ENCODE measurements at places on chromosomes 11 and 22.

DNA sequence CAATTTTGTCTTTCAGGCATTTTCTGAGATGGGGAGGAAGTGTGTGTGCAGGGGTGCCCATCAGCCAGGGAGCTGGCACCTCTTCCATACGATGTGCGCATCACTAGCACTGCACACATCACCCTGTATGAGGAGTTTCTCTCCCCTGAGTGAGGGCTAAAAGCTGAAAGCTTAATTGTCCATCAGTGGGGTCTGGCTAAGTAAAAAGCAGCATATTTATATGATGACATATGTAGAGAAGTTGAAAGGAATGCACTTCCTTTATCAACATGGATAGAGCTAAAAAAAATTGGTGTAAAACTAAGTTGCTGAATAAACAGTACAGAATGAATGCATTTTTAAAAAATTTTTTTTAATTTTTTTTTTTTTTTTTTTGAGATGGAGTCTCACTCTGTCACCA, 4.0 kb downstream of the VSTM5 start:
- peak; percentile 80 for DNase-seq

GRCh38 chr11:8096575-8096974, 15.6 kb downstream of the TUB start:
- DNase-seq, result no peak

GRCh38 chr11:62922189-62922589, 1.0 kb upstream of the CHRM1 start:
- DNase-seq, result no peak

DNA sequence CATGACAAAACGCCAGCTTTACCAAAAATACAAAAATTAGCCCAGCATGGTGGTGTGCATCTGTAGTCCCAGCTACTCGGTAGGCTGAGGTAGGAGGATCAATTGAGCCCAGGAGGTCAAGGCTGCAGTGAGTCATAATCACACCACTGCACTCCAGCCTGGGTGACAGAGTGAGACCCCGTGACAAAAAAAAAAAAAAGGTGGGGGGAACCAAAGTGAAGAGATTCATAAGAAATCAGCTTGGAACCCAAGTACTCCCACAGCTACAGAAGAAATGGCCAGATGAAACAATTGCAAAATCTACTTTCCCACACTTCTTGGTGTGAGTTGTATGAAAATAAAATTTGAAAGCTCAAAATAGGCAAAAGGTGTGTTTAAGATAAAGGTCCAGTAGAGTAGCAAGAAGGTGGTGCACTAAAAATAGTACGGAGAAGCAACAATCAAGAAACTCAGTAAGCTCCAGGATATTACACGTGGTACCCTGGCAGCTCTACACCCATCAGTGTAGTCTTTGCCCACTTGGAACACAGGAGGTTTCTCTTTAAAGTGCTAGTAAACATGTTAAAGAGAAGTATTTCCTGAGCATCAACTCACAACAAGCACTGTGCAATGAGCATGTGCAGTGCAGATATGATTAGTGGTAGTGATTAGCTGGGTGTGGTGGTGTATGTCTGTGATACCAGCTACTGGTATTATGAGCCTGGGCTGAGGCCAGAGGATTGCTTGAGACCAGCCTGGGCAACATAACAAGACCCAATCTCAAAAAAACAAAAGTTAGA, 5.3 kb downstream of the HARBI1 start:
- DNase-seq, result no peak

GRCh38 chr11:84019571-84020194, 733.5 kb upstream of the CCDC90B start:
- DNase-seq, result peak; percentile 88

GRCh38 chr11:119335091-119335654, 846 bp downstream of the RNF26 start:
- no peak for DNase-seq

GRCh38 chr11:120221115-120221752, 10.4 kb downstream of the OAF start:
- DNase-seq, result no peak

DNA sequence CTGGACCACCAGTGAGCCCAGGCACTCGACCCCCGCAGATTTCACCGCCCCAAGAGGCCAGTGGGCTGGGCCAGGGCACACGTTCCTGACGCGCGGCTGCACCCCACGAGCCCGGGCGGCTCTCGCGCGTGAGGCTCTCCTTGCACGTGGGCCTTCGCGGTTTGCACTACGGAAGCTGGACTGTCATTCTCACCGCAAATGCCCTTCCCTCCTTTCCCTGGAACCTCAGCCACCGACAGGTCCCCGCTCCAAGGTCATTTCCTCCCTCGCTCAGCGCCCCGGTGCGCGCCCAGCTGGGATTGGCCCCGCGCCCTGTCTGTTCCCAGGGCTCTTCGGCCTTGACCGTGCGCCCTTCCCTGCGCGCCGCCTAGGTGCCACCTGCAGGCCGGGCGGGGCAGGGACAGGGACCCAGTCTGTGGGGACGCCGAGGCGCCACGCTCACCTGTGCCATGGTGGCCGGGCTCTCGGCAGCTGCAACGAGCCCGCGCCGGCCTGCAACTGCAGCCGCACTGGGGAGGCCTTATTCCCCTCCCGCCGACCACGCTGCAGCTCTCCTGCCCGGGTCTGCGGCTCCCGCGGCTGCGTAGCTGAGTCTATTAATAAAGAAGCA, 2.1 kb upstream of the CPT1A start:
- DNase-seq, result no peak

DNA sequence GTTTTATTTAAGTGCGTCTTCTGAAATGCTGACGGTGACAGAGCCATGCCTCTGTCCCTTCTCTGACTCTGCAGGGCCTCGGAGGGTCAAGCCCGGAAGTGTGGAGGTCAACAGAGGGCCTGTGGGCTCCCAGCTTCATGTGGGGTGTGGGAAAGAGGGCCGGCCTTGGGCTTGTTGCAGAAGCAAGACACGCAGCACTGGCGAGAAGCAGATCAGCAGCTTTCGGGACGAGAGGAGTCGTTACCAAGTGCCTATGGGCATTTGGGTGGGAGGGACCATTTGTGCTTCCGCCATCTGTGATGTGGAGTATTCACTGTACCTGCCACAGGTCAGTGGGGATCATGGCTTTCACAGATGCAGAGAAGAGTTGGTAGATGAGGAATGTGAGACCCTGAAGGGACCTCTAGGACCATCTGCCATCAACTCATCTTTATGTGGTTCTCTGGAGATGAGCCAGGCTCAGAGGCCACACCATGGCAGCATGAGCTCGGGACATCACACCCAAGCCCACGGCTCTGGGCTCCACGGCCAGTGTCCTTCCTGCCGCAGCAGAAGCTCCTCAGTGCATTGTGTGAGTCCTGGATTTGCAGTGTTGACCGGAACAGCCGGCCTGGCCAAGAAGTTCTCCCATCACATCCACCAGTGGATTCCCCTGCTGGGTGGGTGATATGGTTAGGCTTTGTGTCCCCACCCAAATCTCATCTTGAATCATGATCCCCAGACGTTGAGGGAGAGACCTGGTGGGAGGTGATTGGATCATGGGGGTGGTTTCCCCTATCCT, 590.7 kb downstream of the TBC1D22A start:
- DNase-seq, result no peak

DNA sequence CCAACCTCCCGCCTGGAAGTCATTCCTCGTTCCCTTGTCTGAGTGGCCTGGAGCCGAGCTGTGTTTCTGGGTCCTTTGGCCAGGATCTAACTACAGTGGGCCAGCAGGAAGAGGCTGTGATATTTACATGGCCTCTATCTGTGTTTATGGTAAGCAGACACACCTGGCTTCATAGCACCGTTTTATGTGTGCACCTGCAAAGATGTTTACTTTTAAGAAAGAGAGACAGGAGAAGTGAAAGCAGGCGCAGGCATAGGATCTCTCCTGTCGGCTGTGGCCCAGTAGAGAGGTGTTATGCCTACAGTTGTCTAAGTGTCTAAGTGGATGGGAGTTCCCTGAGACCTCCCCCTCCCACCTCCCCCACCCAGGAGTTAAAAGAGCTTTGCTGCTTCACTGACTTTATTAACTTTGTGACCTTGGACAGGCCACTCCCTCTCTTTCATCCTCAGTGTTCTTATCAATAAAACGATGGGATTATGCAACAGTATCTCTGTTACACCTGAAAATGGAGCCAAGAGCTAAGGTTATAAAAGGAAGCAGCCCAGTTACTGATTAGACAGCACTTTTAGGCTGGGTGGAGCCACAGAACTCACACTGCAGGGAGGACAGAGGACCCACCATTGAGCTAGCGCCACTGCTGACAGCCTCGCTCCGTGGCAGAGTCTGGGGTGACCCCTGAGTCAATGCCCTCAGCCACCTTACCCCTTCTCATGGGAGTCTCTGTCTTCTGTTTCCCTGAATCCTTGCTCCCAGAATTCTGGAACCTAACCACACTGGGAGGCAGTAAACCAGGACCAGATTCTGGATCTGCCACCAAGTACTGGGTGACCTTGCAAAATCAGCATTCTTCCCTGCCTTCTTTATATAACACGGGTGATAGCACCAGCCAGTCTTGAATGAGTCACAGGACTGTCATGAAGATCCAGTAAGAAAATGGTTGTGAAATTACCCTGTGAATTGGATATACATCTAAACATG, 22.0 kb downstream of the ST14 start:
- peak; percentile 76 for DNase-seq

DNA sequence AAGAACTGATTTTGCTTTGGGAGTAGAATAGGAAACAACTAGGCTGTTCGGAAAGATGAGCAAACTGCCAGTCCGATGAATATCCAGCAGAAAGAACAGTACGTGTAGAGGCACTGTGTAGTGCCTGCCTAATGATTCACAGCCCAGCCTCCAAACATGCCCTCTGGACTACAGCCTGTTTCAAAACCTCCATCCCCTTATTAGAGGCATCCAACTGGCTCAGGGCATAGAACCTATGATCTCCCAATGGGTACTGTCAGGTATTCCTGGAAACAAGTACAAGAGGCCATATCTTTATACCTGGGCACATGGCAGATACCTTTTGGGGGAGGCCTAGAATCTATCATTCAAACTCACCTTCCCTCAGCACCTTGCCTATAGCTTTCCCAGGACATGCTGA, 4.9 kb downstream of the RRP8 start:
- no peak for DNase-seq

- no peak for DNase-seq
Observed at GRCh38 chr11:58446294-58446693, 4.3 kb upstream of the OR5B12 start.

DNA sequence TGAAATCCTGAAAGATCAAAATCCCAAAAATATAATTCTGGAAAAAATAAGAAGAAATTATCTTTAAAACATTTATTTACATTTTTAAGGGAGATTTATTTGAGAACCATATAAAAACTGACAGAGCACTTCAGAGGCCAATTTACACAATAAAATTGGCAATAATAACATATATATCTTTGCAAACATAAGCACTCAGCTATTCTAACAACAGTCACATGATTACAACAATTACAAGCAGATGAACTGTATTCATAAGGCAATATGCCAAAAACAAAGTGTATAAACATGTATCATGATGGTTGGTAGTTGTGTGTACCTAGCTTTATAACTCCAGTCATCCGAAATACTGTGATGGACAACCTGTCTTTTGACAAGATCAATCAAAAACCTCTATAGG, 17.7 kb upstream of the RASSF10 start:
- no peak for DNase-seq

GRCh38 chr11:90556606-90557005, 333.8 kb upstream of the CHORDC1 start:
- no peak for DNase-seq

DNA sequence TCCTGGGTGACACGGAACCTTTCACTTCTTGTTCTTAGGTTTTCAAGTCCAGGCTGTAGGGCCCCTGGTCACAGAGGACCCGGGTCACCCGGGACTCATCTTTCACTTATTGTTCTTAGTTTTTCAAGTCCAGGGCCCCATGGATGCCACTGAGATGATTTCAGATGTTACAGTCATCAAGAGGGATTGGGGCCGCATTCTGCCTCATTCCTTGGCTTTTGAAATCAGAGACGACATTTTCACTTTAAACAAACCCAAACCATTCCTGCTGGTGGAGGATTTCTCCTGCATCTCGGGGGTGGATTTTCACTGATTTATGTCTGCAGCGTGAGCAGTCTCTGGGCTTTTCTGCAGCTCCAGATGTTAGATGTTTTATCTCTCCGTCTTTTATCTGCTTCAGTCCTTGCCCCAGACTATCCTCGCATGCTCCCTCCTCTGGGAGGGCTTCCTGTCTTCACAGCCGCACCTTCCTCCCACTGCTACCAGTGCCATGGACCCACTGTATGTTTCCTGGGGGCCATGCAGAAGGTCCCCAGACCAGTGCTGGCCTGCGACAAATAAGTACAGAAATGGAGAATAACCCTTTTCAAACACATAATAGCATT, 27.4 kb downstream of the FBLN1 start:
- DNase-seq, result peak; percentile 84

DNA sequence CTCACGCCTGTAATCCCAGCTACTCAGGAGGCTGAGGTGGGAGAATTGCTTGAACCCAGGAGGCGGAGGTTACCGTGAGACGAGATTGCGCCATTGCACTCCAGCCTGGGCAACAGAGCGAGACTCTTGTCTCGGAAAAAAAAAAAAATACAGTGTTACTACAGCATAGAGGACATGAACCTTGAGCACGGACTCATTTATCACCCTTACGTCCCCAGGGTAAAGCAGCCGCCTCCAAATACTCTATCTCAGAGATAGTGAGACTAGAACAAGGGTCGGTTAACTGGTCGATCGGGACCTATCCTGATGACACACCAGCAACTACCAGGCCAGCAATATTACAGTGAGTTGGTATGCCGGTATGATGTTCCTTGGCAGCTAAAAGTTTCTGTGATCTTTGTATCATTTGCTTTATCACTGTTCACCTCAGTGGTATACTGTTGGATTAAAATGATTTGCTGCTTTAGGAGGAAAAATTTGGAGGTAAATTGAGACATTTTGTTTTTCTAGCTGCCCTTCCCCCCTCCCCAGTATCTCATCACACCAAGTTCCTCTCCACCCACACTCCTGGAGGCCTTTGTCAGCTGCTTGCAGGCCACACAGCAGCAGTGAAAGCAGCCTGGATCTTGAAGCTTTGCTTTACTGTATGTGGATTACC, 7.0 kb upstream of the SIDT2 start:
- DNase-seq, result no peak

DNA sequence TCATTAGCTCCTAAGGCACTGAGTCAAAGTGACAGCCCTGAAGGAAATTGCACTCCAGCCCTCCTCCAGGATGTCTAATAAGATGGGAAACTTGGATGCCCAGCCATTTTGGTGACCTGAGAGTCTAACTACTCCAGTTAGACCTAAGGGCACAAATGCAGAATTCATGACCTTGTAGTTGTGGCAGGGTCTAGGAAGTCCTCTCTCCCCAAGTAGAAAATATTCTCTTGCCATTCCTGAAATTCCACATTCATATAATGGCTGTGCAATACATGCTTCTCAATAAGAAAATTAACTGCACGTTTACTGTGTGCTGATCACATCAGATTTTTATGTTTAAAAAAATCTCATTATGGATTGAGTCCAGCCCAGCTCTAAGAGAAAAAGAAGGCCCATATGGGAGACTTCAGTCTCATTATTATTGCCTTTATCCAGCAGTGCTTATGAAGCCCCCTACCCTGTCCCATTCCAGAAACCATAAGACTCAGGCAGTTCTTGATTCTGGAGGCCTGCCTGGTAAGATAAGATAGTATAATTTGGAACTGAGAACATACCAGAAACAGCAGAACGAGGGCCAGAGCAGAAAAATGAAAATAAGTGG, 133.7 kb upstream of the LDLRAD3 start:
- no peak for DNase-seq
